Psoas muscle (tissue), 8 donors: ENCODE measurements at places on chromosomes 2 and 18. TPM values are rescaled to one million over a fixed set of nuclear protein-coding genes. Genes with fewer than 3 reads are reported as not detected.

- no peak for DNase-seq
Observed at GRCh38 chr2:222819722-222820333, 41.0 kb upstream of the ACSL3 start.

- DNase-seq, result no peak
Observed at GRCh38 chr2:225867071-225867470, 467.6 kb downstream of the NYAP2 start.

GRCh38 chr2:241810307-241811200 lies 1.6 kb downstream of the NEU4 start:
- peak; percentile 36 for DNase-seq

- peak; percentile 35 for DNase-seq
Observed at GRCh38 chr2:226835420-226835795, 446 bp upstream of the RHBDD1 start.

GRCh38 chr2:30040147-30040546 lies 106.7 kb upstream of the YPEL5 start:
- DNase-seq, result no peak

DNA sequence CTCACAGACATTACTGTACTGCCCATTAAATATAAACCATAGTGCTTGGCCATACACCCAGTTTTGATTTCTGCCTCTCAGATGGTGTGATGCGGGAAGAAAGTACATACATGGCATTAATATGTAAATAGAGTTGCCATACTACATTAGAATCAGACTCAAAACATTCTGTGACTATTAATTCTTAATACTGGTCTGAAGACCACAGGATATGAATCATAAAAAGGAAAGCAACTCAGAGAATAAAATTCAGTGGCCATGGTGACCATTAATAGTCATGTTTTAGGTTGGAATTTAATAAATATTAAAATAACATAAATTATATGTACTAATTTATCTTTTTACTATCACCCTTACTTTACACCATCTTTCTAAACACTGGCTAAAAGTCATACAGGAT lies 33.0 kb upstream of the WDR75 start:
- no peak for DNase-seq

DNA sequence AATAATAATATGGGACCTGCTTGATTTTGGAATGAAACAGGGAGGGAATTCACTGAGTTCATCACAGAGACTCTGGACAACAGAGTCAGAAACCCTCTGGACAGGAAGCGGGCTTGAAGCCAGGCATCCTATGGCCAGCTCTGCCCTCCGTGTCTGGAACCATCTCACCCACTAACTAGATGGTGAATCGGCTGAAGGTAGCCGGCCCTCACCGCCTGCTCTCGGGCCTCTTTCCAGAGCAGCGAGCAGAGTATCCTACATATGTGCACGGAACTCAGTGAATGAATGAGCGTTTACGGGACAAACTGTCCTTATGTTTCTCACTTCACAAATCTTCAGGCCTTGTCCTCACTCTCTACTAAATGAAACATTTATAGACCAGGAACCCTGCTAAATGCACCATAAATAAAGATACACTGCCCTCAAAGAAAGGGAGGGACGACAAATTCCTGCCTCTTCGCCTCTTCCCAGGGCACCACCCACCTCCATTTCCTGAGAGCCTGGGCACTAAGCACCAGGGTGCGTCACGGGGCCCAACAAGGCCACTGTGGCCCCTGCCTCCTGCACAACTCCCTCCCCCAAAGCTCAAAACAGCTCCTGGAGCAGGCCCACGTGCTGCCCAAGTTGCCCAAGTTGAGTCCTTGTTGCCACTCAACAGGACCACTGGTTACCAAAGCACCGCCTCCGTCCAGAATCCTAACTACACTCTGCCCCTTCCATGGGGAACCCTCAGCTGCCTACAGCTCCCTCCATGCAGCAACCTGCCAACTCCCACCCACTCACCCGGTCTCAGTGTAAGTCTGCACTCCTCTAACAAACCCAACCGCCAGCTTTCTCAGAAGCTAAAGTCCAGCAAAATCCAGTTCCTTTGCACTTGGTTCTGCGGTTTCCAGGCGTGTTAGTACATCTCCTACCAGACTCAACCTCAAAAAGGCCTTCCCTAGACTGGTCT lies 1.7 kb downstream of the TBC1D8 start:
- DNase-seq, result peak; percentile 87

DNA sequence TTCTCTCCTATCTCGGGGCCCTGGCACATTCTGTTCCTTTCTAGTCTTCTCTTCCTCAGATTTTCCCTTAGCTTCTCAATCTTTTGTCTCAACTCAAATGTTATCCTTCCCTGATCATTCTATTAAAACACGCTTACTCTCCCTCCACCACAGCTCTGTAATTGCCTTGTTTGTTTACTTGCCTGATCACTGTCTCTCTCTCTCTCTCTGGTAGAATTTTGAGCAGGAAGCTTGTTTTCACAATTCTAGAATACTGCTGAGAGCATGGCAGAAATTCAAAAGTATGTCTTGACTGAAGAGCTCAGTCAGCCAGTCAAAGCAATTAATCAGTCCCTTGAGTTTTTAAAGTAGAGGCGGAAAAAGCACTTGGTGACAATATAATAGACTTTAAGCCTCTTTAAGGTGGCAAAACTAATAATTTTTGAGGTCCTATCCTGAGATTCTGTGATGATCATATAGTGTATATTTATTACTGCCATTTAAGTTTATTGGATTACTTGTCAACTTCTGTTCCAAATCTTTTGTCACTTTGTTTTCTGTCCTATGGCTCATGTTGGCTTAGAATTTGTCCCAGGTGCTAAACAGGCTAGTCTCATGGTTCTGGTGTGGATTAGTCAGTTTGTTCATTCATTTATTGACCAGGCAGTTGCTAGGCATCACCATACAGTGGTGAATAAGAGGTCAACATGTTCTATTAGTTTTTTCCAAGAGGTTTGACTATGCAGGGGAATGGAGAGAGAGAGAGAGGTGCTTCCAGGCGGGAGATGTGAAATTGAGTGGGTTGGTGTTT lies 2.3 kb downstream of the PSMD1 start:
- DNase-seq, result no peak

- no peak for DNase-seq
Observed at GRCh38 chr2:172361360-172361759, 66.0 kb upstream of the ITGA6 start.

DNA sequence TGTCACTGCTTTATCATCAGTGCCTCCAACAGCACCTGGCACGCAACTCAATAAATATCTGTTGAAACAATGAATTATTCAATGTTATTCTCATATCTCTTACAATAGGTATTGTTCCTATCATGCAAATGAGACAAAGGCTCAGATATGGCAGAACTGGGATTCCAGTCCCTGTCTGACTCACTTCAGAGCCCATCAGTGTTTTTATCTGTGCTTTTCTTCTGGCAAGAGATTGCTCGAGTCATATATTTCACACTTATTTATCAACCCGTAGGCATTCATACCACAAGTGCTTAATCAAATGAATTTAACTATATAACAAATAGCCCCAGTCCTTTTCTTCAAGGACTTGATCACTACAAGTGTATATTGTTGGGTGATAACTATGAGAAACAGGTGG lies 76.4 kb upstream of the TSPYL6 start:
- no peak for DNase-seq

DNA sequence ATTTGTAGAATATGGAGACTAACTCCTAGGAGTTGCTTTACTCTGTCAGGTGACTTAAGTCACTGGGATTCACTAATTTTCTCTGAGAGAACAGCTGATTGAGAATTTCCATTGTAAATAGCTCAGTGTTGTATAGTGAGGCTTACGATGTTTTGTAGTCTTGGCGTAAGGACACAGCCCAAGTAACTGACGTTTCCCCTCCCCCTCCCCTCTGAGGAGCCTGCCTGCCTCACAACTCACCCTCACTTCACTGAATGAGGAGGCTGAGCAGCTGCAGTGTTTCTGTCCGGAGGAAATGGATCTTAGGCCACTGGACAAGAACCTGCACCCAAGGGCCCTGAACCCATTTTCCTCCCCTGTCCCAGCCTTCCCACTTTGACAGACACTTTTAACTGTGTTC lies 264.6 kb downstream of the PHLPP1 start:
- DNase-seq, result no peak

- no peak for DNase-seq
Observed at GRCh38 chr2:208545403-208546042, 138.9 kb downstream of the PTH2R start.

DNA sequence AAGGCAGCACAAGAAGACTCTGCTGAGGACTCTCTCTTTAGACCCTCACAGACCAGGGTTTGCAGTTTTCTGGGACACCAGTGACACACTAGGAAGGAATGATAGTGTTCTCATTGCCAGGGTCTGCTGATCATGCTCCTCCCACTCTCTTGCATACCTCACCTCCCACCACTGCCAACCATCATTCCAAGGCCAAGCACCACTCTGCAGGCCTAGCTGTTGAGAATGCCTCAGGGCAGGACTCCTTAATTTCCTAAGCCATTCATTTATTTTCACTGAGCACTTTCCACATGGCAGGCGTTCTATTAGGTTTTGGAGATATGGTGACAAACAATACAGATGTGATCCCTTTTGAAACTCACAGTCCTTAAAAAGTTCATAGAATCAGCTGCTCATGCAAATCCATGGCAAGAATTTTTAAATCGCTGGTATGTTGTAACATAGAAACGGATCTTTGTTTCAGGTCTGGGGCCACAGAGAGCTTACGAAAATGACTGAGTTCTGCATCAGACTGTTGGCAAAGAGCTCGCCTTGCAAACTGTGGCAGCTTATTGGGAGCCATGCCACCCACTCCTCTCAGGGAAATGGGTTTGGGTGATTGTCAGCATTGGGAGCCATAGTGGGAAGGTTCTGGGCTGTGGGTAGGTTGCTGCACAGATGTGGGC lies 78.5 kb downstream of the XDH start:
- no peak for DNase-seq

DNA sequence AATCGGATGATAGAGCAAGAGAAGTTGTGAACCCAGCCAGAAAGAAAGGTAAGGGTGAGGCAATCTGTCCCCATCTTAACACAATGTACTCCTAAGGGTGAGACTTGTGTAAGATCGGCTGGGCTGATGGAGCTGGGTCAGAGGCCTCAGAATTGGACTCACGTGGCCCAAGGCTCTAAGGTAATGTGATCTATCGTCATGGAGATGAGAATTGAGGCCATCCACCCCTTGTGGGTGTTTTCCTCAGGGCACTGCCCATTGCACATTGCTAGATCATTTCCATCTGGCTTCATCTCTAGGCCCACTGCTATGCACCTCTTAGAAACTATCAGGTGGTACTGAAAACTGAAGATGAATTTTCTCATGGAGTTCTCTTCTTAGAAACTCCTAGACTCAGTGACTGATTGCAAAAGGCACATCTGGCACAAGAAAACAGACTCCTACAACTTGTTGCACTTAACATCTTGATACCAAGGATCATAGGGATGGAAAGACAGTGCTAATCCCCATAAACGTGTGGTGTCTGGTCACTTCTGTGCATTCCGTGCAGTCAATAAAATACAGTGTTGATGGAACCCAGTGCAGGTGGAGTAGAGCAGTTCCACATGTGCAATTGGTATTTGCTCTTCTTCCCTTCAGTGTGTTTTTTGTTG lies 228.9 kb upstream of the FOSL2 start:
- DNase-seq, result peak; percentile 37

DNA sequence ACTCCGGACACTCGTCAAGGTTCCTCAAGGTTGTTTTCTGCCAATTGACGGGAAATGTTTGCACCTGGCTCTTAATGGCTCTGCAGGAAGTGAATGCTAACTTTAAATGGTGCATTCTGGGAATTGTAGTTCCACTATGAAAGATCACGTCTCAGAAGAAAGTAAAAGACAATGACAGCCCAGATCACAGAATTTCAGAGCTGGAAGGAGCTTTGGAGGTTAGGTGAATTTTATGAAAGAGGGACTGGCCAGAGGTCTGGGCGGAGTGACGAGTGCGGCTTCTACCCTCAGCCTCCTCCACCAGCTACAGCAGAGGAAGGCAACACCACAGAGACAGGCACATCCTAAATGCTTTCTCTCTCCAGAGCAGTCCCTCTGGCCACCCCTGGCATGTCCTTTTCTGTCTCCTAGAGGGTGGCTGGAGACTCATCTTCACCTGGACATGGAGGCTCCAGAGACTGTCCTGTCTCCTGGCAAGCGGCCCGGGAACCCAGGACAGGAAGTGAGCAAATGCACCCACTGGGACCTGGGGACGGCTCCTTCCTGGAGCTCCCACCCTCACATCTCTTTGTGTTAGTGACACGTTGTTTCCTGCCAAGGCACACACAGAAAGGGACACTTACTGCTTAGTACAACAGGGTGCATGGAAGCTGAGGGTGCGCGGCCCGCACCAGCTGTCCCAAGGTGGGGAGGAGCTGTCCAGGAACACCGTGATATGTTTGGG lies 19.4 kb downstream of the THAP4 start:
- peak; percentile 37 for DNase-seq

DNA sequence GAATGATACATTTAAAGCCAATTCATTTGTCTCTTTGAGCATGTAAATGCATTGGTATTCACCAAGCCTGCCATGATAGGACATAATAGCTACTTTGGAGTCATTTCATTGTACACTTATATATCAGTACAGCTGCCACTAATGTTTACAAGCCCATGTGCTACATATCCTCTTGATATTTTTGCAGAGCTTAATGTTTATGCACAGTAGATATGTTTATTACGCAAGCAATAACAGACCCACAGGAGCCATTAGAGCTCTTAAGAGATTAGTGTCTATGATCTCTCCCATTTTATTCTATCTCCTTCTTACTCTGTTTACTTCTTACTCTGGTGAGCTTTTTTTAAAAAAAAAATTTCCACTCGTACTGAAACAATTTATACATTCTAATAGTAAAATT lies 1132.1 kb upstream of the ZEB2 start:
- no peak for DNase-seq

GRCh38 chr2:29047083-29047845 lies 27.1 kb downstream of the PCARE start:
- no peak for DNase-seq

- DNase-seq, result peak; percentile 25
Observed at GRCh38 chr2:1730015-1730927, 14.0 kb downstream of the PXDN start.

Gene BABAM2
- 74.5 TPM for total RNA-seq

Gene COL4A4
- total RNA-seq, result 12.3 TPM

Gene RELCH
- 12.1 TPM for total RNA-seq

Gene ALPI
- total RNA-seq, result not detected

Gene GAREM2
- 1.7 TPM for total RNA-seq

Gene NT5DC4
- not detected for total RNA-seq

Gene CAPN14
- not detected for total RNA-seq

Gene MSH2
- 8.8 TPM for total RNA-seq

Gene RAB11FIP5
- 20.9 TPM for total RNA-seq

Gene AQP12A
- not detected for total RNA-seq

Gene INPP4A
- 9.8 TPM for total RNA-seq

Gene TMEM200C
- total RNA-seq, result 0.15 TPM

Gene ST8SIA3
- not detected for total RNA-seq
